ENCODE measurements at places on chromosomes 2 and 18.

DNA sequence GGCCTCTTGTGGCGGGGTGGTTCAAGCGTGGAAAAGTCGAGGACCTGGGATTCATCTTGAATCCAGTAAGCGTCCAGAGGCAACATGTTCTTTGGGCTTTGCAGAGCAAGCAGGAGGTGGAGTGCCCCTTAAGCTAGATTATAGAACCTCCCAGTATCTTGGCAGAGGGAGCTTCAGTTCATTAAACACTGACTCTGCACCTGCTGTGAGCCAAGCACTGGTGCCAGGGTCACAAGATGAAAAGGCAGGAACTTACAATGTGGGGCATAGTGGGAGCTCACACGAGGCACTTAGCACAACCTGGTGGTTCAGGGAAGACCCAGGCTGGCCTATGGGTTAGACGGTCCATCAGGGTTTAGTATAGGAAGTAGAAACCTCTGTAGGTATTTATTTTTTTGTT, 7.4 kb upstream of the FZD5 start:
- DNase-seq, result no peak

- no peak for DNase-seq
Observed at GRCh38 chr2:144078106-144078505, 441.8 kb downstream of the ZEB2 start.

DNA sequence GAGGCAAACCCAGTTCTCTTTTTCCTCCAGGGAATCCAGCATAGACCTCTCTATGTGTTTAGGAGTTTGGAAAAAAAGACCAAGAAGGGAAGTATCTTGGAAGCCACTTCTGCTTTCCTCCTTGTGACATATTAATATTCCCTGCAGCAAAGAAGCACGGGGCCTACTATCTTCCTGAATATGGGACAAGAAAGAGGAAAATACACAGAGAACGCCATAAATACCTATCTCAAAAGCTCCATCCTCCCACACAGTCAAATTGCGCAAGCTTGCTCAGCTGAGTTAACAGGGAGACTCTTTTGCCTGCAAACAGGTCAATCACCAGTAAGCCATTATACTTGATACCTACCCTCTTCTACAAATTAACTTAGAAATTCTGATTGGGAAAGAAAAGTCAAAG, 16.7 kb upstream of the RAPH1 start:
- DNase-seq, result no peak

GRCh38 chr2:74708883-74709282, 54.8 kb downstream of the SEMA4F start:
- DNase-seq, result peak; percentile 1

- no peak for DNase-seq
Observed at GRCh38 chr2:217736776-217737550, 265.8 kb downstream of the TNS1 start.

GRCh38 chr2:220835583-220835982, 736.5 kb downstream of the EPHA4 start:
- no peak for DNase-seq

GRCh38 chr18:9429662-9429993, 45.7 kb upstream of the RALBP1 start:
- DNase-seq, result no peak

GRCh38 chr2:66070721-66071602, 364.0 kb upstream of the MEIS1 start:
- no peak for DNase-seq

DNA sequence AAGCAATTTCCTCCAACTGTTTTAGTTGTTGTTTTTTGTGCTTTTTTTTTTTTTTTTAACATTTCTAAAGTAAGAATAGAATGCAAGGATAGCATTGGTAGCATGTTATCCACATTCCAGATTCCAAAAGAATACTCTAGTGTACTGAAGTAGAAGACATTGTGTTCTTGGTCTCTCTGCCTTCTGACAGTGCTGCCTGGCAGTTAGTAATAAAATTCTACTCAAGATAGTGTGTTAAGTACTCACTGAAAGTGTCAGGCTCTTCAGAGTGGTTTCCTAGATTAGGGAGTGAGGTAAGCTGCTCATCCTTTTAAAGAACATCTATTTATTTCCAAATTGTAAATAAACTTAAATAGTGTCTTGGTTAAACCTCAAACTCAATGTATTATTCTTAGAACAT, 253.7 kb downstream of the HNMT start:
- DNase-seq, result no peak

DNA sequence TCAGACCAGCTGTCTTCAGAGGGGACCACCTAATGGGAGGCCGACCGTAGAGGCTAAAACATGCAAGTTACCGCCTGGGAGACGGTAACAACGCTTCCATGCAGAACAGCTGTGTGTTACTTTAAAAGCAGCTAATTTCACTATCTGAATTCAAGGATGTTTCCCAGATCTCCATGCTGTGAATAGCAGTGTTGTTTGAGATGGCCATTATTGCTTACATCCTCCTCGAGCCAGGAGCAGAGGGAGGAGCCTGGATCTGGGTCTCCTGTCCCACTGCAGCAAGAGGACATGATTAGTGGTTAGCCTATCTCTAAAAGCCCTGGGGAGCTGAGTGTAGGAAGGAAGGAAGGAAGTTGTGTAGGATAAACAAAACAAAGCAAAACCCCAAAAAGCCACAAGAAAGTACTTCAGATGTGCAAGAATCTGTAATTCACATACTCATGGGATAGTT, 50.9 kb downstream of the ACTR2 start:
- DNase-seq, result no peak

- DNase-seq, result no peak
Observed at GRCh38 chr2:157691131-157691530, 62.5 kb upstream of the ACVR1C start.

- DNase-seq, result no peak
Observed at GRCh38 chr2:113776949-113777348, 20.5 kb upstream of the SLC35F5 start.

GRCh38 chr2:11976073-11976472, 229.6 kb downstream of the LPIN1 start:
- no peak for DNase-seq

DNA sequence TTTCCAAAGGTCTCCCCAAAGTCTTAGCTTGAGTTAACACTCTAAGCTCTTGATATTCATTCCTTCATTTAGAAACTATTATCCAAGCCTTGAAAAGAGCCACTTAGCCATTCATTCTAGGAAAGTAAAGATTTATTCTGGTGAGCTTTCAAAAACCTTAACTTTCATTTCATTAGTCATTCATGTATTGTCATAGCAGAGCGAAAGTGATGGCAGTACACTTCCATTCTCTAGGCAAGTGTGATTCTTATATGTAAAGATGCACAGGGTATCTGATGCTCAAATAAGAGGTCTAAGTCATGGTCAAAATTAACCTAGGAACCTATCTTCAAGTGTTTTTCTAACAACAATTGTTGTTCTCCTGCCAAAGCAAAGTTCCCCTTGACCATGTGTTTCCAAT, 553.0 kb upstream of the FANCL start:
- DNase-seq, result no peak

GRCh38 chr2:203535078-203535783, at the start of gene RAPH1:
TSS of gene RAPH1 (minus strand) at chr2:203535301. CDS start at chr2:203495353, 39,948 bp downstream.
- peak; percentile 61 for DNase-seq

GRCh38 chr2:125745514-125745913, 910.4 kb upstream of the GYPC start:
- peak; percentile 2 for DNase-seq

- peak; percentile 14 for DNase-seq
Observed at GRCh38 chr2:239954166-239955086, 70.7 kb downstream of the NDUFA10 start.

All from dermis microvascular lymphatic vessel endothelial cell (primary cell).